ENCODE measurements at places on chromosomes 16 and 17.

DNA sequence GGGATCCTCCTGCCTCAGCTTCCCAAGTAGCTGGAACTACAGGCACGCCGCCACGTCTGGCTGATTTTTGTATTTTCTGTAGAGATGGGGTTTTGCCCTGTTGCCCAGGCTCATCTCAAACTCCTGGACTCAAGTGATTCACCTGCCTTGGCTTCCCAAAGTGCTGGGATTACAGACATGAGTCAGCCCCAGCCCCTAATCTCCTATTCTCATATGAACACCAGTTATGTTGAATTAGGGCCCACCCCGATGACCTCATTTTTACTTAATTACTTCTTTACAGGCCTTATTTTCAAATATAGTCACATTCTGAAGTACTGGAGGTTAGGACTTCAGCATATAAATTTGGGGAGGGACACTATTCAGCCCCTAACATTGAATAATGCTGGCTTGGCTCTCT is 49.2 kb downstream of the ZNRF1 start:
- DNase-seq: no peak

DNA sequence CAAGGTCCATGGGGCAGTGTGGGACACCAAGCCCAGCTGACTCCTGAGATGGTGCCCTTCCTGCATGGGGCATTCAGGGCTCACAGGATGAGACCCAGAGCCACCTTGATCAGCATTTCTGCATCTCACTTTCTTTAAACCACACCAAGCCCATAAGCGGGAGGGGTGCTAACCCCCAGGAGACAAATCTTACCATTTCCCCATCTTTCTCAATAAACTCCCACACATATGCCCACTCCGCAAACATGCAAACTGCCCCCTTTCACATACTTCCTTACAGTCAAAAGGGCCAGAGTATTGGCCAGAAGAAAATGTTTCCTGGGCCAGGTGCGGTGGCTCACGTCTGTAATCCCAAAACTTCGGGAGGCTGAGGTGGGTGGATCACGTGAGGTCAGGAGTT is 3.7 kb upstream of the SLC39A11 start:
- DNase-seq: no peak

GRCh38 chr17:79273660-79274059 is 199.0 kb downstream of the ENGASE start:
- DNase-seq: no peak

- no peak for DNase-seq
These were observed 4.4 kb downstream of the NSMCE1 start for GRCh38 chr16:27264151-27264550.

DNA sequence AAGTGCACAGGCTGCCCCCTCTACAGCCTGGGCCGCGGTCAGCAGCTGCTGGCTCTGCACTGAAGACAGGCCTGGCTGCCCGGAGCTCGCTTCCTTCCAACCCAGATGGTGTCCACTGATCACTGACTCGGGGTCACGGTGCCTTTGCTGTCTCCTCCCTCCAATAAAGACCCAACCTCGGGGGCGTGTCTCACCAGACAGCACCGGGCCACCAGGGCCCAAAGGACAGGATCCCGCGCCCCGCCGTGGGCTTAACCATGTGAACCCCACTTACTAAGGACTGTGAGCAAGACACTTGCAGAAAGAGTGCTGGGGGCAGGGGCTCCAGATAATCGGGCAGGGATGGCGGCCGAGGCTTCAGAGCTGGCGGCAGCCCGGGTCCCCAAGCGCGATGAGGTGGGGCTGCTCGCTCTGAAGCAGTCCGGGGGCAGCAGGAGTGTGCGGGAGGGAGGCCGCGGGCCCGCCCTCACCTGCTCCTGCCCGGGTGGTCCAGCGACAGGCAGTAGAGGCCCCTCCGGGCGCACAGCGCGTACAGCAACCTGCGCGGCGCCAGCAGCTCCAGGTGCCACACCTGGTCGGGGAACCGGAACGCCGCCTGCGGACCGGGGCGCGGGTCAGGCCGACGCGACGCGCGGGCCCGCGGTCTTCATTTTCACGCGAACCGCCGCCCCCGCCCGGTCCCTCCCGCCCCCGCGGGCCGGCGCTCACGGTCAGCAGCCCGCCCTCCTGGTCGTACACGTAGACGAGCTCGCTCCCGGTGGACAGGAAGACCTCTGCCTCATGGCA is 502 bp downstream of the FAAP100 start:
- peak; percentile 57 for DNase-seq

GRCh38 chr17:8417806-8418205 is 17.9 kb upstream of the NDEL1 start:
- no peak for DNase-seq

- no peak for DNase-seq
These were observed 41.6 kb downstream of the MARF1 start for GRCh38 chr16:15601212-15601879.

DNA sequence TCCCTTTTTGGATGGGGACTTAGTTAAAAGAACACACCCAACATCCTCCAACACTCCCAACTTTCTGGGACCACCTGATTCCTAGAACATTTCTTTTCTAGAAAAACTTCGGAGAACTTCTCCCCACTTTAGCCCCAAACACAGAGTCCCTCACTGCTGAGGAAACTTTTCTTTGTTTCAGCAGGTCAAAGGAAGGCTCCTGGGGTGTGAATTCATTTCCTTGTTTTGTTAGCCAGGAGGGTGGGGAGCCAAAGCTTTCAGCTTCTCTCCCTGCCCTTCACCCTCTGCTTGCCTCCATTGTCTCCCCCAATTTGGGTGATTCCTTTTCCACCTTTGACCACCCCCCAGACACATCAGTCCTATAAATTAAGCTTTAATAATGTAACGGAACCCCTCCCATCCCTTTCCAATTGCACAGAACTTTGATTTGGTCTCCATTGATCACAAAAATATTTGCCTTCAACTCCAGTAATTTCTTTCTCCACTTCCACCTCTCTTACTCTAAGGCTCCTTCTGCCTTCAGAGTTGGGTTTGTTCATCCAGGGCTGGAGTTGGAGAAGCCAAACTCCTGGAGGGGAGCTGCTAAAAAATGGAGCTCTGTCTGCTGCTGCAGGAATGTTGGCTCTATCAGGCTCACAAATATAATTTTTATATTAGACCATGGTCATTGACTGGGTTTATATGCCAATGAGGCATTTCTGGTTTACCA is 10.3 kb downstream of the HOXB4 start:
- DNase-seq: no peak

DNA sequence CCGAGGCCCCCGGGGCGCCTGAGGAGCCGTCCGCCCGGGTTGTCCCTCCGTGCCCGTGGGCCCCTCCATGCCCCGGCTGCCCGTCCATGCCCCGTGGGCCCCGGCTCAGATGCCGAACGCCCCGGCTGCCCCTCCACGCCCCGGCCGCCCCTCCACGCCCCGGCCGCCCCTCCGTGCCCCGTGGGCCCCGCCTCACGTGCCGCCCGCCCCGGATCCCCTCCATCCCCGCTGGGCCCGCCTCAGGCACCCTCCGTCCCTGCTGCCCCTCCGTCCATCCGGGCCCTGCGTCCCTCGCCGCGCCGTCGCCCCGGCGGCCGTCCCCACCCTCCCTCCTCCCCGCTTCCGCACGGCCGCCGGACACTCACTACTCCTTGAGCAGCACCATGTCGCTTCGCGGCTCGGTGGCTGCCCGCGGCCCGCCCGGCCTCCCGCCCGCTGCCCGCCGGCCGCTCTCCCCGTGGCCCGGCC is 382 bp downstream of the PITPNA start:
- DNase-seq: peak; percentile 67

DNA sequence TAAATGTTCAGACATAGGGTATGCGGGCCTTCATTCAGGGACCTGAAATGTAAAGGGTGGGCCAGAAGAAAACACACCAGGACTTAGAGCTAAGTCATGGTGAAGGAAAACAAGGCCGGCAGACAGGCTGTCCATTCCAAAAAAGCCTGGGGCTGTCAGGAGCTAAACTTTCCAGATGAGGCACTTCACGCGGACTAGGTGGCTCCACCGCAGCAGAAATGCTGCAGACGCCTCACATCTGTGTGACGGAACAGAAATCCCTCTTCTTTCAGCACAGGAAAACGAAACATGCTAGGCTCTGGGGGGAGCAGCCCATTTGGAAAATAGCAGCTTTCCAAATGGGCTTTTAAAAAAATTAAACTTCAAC is 88.7 kb downstream of the HS3ST3A1 start:
- no peak for DNase-seq

- DNase-seq: no peak
These were observed 1.6 kb downstream of the HBA1 start for GRCh38 chr16:177981-178667.

DNA sequence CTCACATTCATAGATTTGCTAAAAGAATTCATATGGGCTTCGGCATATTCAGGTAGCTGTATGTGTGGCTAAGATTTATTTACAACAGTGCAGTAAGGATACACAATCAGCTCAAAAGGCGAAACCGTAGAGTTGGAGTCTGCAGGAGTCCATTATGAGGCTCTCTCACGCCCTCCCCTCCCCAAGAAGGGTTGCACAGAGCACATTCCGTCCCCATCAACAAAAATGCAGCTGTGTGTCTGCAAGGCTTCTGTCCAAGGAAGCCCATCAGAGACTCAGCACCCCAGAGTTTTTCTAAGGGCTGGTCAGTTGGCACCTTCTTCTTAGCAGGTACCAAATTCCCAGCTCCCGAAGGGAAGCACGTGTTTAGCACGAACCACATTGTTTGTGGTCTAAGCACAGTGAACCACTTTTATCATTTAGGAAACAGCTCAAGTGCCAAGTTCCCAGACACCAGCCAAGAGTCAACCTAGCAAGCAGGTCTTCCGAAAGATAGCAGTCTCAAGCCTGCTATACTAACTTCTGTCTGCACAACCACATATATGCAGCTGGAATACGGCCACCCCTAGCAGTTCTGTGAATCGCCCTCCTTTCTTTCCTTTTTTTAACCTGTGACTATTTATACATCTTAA is 28.5 kb upstream of the MEAK7 start:
- DNase-seq: no peak

DNA sequence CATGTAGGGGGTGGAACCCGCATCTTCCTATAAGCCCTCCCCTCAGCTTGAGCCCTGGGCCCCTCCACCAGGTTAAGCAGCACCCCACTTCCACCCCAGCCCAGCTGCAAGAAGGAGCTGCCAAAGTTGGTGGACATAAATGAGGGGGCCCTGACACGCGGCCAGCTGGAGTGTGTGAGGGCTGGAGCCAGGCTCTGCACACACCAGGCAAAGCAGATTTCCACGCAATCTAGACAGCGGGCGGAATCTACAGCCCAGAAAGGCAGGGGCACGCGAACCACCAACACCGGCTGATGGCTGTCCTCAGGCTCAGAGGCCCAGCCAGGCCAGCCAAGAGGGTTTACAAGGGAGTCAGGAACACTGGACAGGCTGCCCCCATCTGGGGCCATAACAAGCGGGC is 171.2 kb downstream of the ZNF423 start:
- DNase-seq: no peak

DNA sequence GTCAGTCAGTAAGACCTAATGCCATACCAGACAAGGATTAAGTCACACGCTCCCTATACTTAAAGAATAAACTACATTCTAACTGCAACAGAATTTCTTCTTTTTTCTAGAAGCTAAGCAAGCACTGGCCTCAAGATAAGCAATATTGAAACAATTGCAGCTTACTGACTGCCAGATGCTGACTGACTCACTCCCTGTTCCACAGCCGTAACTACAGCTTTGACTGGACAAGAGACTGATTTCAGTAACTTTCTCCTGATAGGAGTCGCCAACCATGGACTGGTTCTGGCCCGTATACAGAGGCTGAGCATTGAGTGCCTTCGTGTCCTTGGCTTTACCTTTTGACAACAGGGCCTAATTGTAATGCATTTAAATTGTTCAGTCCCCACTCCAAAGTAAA is 67.9 kb downstream of the TRIM37 start:
- DNase-seq: no peak

- no peak for DNase-seq
These were observed 119.1 kb downstream of the KCNJ12 start for GRCh38 chr17:21495281-21495680.

DNA sequence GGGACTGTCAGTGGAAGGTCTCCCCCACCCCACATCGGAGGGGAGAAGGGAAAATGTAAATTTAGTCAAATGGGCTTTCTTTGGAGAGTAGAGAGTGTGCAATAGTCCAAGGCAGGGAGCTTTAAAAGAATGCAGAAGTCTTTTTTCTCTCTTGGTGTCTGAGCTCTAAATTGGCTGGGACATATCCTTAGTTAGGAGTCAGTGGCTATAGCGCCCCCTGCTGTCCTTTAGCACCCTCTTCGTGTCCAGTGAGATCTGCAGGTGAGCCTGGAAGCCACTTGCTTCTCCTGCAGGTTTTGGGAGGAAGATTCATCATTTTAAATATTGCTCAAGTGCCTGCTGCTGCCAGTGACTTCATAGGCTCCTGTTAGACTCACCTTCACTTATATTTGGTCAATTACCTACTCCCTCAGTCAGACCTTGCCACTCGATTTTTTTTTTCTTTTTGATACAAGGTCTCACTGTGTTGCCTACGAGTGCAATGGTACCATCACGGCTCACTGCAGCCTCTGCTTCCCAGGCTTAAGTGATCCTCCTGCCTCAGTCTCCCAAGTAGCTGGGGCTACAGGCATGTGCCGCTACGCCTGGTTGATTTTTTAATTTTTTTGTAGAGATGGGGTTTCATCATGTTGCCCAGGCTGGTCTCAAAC is 174.8 kb downstream of the PRKCB start:
- peak; percentile 64 for DNase-seq

DNA sequence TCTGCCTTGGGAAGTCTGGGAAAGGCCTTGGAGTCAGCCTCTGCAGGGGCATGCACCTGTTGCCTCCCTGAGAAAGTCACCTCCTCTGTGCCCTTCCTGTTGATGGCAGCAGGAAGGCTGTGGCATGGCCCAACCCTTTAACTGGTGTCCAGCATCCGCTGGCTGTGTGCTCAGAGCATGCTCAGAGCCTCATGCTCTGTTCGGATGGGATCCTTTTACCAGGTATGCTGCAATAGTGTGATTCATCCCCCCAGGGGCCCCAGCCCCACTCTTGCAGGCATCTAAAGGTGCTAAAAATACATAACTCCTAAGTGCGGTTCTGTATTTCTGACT is 24.9 kb downstream of the KLHL36 start:
- no peak for DNase-seq

GRCh38 chr16:28218109-28218508 is 6.3 kb upstream of the XPO6 start:
- DNase-seq: peak; percentile 27

DNA sequence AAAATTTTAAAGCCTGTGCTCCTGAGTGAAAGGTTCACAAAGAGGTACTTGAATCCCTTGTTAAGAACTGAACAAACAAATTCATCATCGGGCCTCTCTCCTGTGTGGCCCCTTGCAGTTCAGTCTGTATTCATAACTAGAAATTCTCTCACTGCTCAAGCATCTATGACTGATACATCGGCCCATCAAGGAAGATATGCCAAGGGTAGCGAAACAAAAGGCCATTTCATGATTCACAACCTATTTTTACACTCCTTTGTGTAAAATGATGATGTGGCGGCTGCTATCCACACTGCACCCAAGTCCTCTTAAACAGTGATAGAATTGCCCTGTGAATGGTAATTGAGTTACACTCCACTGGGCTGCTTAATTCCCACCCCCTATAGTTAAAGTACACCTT is 204.6 kb downstream of the STX8 start:
- DNase-seq: peak; percentile 98

- no peak for DNase-seq
These were observed 13.2 kb upstream of the CLUH start for GRCh38 chr17:2724784-2725164.

Measured in NCI-H146 (cell line).